ENCODE measurements at places on chromosomes 5 and 9. TPM values are rescaled to one million over a fixed set of nuclear protein-coding genes. Genes with fewer than 3 reads are reported as not detected.

GRCh38 chr5:78211052-78211451 lies 83.4 kb downstream of the AP3B1 start:
- H3K4me3 ChIP-seq = no peak overlapping the region
- H3K4me1 ChIP-seq = no peaks in the 10 kb centered on the region
- H3K27me3 ChIP-seq = no peaks in the 10 kb centered on the region
- H3K27ac ChIP-seq = no peak overlapping the region
- DNase-seq = no peak
- H3K36me3 ChIP-seq = no peaks in the 10 kb centered on the region

GZMA gene
- total RNA-seq = not detected

GRCh38 chr5:103514371-103514770 lies 48.2 kb downstream of the NUDT12 start:
- no peak overlapping the region for H3K27ac ChIP-seq
- H3K4me3 ChIP-seq = no peak overlapping the region
- H3K36me3 ChIP-seq = no peaks in the 10 kb centered on the region
- DNase-seq = no peak
- H3K4me1 ChIP-seq = no peaks in the 10 kb centered on the region

GRCh38 chr5:64557911-64558310 lies 52.1 kb downstream of the RGS7BP start:
- H3K27ac ChIP-seq = no peak overlapping the region
- no peak for DNase-seq
- no peaks in the 10 kb centered on the region for H3K27me3 ChIP-seq
- H3K4me3 ChIP-seq = no peak overlapping the region

CMBL gene
- total RNA-seq = 8.2 TPM

TSSK1B gene
- 0.73 TPM for total RNA-seq

LMBRD2 gene
- 13.1 TPM for total RNA-seq

GDNF gene
- total RNA-seq = 0.33 TPM

DNA sequence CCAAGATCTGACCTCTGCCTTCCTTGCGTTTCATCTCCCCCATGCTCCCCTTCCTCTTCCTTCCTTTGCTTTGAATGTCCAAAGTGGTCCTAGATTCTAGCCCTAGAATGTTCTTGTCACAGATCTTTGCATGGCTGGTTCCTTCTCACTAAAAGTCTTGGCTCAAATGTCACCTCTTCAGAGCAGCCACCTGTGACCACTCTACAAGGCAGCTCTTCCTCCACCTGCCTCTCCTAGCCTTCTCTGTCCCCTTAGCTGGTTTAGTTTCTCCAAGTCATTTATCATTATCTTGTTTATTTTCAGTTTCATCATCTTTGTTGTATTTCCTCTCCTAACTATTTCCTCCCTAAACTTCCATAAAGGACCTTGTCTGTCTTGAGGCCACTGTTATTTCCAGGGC lies 7.1 kb upstream of the OCLN start:
- DNase-seq = no peak
- no peak overlapping the region for H3K4me3 ChIP-seq
- H3K27me3 ChIP-seq = no peaks in the 10 kb centered on the region
- H3K36me3 ChIP-seq = no peaks in the 10 kb centered on the region
- no peaks in the 10 kb centered on the region for H3K4me1 ChIP-seq
